ENCODE measurements at places on chromosomes 16 and 17.

GRCh38 chr17:8125947-8126490, 2.1 kb upstream of the HES7 start:
- DNase-seq: no peak

DNA sequence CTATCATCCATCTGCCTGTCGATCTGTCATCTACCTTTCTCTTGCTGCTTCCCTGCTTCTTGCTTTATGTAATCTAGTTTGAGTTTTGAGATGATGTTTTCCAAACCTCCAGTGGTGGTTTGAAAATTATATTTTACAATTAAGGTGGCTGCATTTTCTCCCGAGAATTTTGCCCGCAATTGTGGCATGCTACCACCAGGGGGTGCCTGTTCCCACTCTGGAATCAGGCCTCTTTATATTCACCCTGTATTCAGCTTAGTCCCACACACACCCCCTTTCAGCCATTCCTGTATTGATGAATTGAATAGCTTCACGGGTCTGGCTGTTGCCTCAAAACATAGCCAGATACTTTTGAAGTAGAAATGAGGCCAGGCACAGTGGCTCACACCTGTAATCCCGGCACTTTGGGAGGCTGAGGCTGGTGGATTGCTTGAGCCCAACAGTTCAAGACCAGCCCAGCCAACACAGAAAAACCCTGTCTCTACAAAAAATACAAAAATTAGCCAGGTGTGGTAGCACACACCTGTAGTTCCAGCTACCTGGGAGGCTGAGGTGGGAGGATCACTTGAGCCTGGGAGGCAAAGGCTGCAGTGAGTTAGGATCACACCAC, 3.2 kb downstream of the PRSS22 start:
- DNase-seq: no peak

DNA sequence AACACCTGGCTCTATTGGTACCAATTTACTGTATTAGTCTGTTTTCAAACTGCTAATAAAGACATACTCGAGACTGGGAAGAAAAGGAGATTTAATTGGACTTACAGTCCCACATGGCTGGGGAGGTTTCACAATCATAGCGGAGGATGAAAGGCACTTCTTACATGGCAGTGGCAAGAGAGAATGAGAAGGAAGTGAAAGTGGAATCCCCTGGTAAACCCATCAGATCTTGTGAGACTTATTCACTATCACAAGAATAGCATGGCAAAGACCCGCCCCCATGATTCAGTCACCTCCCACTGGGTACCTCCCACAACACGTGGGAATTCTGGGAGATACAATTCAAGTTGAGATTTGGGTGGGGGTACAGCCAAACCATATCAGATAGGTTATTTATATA, 22.6 kb upstream of the GOSR1 start:
- DNase-seq: no peak

DNA sequence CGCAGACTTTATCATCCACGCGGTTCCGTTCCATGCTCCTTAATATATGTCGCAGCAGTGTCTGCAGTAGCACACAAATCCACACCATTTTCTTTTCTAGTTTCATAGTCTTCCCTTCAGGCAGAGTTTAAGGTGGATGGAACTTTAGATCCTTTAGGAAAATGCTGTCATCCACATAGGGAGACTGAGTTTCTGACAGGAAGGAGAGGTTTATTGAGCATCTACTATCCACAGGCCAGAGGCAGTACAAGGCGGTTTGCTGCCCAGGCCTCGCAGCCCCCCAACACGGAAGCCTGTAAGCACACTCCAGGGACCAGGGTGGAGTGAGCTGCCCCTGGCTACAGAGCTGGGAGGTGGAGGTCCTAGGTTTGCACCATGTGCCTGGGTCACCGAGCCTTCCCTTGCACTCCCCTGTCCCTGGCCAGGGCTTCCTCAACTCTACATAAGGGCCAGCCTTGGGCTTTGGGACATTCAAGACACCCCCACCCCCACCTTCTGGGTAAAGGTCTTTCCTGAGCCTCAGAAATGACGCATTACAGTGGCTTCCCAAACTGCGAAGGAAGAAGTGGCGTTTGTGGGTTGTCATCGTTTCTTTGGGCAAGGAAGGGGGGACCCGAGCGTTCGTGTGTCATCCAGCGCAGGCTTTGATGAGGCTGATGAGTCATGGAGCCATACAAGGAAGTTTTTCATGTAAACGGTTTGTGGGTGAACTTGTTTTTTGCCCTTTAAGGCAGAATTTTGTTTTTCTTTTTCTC, 146.5 kb upstream of the PLCG2 start:
- peak; percentile 93 for DNase-seq

- DNase-seq: no peak
Measured at GRCh38 chr16:67750466-67750865, 31.4 kb upstream of the GFOD2 start.

DNA sequence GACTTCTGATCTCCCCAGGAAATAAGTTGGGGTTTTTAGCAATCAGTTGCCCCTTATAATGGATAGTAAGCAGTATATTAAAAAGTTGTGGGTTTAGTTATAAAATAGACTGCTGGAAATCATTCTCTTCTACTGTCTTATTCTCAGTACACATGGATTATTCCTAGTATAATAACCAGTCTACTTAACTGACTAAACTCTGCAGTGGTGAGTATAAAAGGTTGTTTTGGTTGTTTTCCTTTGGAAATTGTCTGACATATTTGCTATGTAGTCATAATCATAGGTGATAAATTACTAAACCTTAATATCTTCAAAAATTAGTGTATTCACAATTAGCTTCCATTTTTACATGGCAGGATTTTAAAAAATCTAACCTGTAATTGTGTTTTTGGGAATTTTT, 31.4 kb downstream of the CTCF start:
- DNase-seq: no peak

GRCh38 chr17:18925187-18925586, 26.8 kb upstream of the SLC5A10 start:
- DNase-seq: no peak

GRCh38 chr16:2095315-2095853, 40.3 kb downstream of the PKD1 start:
- peak; percentile 36 for DNase-seq

DNA sequence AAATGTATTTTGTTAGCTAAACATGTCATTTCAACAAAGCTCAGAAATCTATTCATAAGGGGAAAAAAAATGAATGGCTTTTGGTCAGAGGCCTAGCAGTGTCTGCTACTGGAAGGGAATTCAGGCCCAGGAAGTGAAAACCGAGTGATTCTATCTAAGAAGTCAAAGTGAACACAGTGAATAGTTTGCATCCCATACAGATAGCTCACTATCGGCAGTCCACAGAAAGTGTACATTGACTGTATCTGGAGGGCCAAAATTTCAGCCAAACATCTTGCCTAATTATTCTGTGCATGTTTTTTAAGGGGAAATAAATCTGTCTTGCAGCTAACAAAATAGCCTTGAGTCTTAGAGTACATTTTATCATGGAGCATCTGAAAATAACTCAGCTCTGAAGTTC, 214.4 kb upstream of the CACNG5 start:
- peak; percentile 21 for DNase-seq

- DNase-seq: no peak
Measured at GRCh38 chr16:63617990-63618763, 1503.7 kb downstream of the CDH11 start.

DNA sequence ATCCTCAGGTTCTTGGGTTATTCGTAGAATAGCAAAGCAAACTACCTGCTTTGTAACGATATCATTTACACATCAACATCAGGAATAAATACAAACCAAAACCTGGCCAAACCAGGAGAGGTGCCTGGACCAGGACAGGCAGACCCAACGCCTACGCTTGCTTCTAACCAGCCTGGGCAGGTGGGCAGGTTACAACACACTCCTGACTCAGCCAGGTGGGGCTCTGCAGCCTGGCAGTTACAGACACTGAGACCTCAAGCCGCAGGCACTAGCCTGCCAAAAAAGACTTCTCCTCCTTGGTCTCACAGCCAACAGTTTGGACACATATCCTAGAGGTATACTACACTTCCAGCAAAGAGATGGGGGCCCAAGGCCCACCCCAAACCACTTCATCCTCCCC, 14.0 kb downstream of the ANKRD11 start:
- no peak for DNase-seq

DNA sequence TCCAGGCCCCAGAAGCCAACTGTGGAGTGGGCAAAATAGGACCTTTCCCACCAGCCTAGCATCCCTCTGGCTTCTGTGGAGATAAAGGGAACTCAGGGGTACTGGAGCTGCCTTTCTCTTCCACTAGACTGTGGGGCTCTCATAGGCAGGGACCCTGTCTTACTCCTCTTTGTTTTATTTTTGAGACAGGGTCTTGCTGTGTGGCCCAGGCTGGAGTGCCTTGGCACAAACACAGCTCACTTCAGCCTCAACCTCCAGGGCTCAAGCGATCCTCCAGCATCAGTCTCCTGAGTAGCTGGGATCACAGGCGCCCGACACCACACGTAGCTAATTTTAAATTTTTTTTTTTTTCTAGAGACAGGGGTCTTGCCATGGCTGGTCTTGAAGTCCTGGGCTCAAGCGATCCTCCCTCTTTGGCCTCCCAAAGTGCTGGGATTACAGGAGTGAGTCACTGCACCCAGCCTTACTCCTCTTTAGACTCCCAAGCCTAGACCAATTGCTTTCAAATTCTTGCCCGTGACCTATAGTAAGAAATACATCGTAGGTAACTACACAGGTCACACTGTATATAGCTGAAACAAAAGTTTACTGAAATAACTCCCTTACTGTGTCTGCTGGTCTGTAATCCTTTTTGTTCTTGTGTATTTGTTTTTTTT, 2.6 kb downstream of the RAI1 start:
- DNase-seq: no peak

- no peak for DNase-seq
Measured at GRCh38 chr16:10671729-10672128, 23.0 kb downstream of the TEKT5 start.

DNA sequence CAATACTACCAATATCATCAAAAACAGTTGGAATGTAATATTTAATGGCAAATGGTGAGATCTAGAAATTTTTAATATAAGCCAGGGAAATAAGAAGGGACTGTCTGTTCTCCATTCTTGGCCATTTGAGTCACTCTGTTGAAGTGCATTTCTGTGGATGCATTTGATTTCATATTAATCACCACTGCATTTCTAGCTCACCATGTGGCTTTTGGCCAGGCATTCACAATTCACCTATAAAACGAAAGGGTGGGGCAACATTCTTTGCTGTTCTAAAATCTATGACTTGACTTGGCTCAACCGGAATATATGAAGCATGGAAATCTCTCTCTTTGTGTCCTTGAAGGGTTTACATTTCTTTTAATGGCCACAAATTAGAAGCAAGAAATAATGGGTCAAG, 483.0 kb downstream of the SLC39A11 start:
- DNase-seq: peak; percentile 86

DNA sequence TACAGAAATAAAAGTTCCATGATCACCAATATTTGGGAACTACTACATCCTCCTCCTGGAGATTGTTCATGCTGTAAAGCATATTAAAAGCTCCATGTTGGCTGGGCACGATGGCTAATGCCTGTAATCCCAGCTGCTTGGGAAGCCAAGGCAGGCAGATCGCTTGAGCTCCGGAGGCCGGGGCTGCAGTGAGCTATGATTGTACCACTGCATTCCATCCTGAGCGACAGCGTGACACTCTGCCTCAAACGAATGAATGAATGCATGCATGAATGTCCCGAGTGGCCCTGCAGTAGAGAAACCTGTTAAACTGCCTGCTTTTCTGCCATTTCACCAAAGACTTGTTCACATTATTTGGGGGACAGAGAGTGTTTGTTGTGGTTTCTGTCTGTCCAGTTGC, 15.0 kb downstream of the CNEP1R1 start:
- DNase-seq: no peak

GRCh38 chr17:1322014-1322428, 42.6 kb downstream of the TRARG1 start:
- DNase-seq: no peak

GRCh38 chr17:80445726-80446110, 30.7 kb downstream of the NPTX1 start:
- DNase-seq: no peak

DNA sequence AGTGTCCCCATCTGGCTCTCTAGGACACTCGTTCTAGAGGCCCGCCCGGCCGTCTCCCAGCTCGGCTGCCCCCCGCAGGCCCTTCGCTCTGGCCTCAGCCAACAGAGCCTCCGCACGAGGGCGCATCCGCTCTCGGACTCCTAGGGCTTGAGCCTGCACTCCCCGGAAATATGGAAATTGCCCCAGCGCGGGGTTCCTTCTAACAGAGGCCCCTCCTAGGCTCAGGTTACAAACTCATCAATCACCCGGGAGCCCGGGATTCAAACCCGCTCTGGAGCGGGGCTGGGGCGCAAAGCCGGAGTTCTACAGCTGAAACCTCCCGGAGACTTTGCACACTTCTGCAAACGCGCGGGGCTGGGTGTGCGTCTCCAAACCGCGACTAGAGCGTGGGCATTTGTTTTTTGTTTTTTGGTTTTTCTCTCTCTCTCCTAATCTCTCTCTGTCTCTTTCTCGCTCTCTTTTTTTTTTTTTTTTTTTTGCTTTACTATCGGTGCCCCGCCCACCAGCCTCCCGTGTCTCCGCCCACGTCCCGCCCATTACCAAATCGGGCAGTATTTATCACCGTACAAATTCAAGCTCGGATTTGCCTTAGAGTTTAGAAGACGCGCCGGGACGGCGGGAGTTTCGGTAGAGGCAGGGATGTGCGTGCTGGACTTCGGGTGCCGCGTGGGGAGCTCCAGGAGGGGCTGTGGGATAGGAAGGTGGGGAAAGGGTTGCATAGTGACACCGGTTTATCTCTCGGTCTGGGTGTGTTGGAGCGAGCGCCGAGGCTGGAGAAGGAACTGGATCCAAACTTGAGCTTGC, 2.4 kb upstream of the FOXL1 start:
- DNase-seq: peak; percentile 94

DNA sequence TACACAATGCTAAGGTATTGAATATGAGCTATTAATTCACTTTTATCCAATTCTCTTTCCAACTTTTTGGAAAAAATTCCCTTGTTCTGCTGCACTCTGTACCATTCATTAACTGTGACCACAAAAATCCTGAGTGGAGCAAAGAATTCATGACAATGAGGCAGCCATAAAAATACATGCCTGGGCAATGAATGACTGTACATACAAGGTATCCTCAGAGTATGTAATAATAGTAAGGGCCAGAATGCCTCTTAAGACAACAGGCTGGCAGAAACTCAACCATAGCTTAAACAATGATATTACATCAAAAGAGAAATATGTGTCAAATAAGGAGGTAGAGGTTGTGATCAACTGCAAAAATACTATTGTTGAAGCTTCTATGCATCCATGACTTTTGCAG, 74.7 kb upstream of the CA10 start:
- peak; percentile 15 for DNase-seq

- DNase-seq: no peak
Measured at GRCh38 chr16:67202956-67203493, 4.1 kb downstream of the ELMO3 start.

DNA sequence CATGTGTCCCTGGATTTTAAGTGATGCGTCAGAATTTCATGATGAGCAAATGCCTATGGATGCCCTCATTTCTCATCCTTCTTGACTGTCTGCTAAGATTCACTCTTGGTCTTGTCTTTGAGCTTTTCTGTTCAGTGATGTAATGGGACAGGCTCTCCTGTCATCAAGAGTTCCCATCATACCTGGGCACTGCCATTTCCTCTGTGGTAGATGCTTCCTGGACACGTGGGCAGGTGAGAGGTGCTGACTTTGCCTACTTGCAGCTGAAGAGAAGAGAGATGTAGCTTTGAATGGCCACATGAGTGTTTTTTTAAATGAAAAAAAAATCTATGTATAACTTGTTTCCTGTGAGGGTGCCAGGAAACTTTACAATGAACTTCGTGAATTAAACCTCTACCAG, 557.7 kb downstream of the MAF start:
- DNase-seq: no peak
